ENCODE measurements at places on chromosomes 2 and 18.

- DNase-seq = peak; percentile 33
These were observed 204.3 kb downstream of the GULP1 start for GRCh38 chr2:188495969-188496431.

GRCh38 chr2:109066917-109067597 is 61.9 kb upstream of the SH3RF3 start:
- DNase-seq = no peak

GRCh38 chr2:143692162-143692561 is 562.9 kb downstream of the ARHGAP15 start:
- DNase-seq = no peak

DNA sequence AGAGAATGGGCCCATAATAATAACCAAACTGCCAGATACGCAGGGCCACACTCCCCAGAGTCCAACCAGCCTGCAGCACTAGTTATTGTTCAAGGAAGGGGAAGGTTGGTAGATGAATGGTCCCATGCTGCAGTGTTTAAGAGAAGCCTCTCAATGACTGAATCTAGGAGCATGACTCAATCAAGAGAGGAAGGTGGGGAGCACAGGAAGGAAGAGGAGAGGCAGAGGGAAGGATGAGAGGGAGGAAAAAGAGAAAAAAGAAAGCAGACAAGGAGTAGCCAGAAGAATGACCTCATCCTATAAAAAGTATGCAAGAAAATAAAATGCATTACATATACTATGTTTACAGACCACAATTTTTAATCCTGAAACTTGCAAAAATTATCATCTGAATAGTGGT is 174.5 kb downstream of the TCF4 start:
- peak; percentile 52 for DNase-seq

DNA sequence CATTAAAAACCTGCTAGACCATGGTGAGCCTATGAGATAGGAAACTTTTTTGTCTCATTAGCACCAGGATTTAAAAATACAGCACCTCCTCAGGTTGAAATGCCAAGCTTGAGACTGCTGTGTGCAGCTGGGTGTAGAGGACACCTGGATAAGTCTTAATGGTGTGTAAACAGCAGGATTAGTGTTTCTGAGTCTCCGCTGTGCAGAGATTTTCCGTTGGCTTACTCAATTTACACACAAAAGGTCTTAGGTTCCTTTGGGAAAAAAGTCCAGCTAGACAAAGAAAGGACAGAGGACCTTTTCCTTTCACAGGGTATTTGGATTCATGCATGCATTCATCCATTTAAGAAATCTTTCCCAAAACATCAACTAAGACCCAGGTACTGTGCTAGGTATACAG is 168.1 kb downstream of the NRXN1 start:
- no peak for DNase-seq

- DNase-seq = no peak
These were observed 4.8 kb upstream of the KCNG2 start for GRCh38 chr18:79792988-79793355.

GRCh38 chr18:63249771-63250170 is 69.8 kb downstream of the BCL2 start:
- peak; percentile 34 for DNase-seq

- peak; percentile 81 for DNase-seq
These were observed 1.5 kb upstream of the EPHA4 start for GRCh38 chr2:221573430-221574230.

GRCh38 chr2:44131177-44131576 is 37.5 kb upstream of the PPM1B start:
- DNase-seq = no peak

DNA sequence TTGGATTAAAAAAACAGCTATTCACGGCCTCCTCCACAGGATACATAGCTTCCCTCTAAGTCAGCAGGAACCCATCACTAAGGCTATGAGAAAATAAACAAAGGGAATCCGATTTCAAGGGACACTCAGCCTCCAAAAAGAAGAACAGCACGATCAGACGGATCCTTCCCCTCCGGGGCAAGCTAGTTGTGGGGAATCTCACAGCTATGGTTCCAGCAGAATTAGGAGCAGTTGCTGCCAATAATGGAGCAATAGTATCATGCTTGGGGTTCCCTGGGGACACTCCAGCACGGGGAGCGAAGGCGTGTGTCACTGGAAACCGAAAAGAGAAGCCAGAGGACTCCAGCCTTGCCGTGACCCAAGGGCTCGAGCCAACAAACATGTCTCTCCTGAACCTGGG is 163.1 kb downstream of the TTC32 start:
- peak; percentile 14 for DNase-seq

GRCh38 chr2:238891457-238892203 is 43.7 kb downstream of the TWIST2 start:
- peak; percentile 50 for DNase-seq

DNA sequence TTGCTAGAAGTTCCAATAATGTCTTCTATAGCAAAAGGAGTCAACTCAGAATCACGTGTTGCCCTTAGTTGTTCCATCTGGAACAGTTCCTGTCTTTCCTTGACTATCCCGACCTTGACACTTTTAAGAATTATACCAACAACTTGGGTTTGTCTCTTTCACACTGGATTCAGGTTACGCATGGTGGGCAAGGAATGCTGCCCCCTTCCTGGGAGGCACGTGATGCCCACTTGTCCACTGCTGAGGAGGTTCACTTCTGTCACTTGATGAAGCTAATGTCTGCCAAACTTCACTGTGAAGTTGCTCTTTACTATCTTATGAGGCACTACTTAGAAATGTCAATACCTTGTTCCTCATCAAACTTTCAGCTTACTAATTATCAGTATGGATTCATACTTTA is 5.3 kb downstream of the COX5B start:
- DNase-seq = no peak

GRCh38 chr2:165901620-165902298 is 51.8 kb downstream of the TTC21B start:
- DNase-seq = no peak

DNA sequence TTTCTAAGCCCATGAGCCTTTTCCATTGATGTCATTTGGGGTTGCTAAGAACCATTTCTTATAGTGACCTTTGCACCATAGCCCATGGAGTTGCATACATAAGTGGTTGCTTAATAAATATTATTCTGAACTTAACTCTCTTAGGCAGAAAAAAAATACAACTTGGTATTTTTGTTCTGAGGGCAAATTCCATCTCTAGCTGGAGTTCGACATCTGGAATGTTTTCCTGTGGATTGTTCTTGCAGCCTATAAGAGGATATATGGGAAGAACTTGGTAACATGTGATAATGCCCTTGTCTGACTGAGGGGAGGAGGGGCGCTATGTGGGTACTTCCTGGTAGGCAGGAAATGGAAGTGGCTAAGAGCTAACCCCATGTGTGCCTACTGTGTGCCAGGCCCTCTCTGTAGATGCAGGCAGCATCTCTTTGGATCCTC is 20.7 kb downstream of the IGFBP2 start:
- peak; percentile 51 for DNase-seq

DNA sequence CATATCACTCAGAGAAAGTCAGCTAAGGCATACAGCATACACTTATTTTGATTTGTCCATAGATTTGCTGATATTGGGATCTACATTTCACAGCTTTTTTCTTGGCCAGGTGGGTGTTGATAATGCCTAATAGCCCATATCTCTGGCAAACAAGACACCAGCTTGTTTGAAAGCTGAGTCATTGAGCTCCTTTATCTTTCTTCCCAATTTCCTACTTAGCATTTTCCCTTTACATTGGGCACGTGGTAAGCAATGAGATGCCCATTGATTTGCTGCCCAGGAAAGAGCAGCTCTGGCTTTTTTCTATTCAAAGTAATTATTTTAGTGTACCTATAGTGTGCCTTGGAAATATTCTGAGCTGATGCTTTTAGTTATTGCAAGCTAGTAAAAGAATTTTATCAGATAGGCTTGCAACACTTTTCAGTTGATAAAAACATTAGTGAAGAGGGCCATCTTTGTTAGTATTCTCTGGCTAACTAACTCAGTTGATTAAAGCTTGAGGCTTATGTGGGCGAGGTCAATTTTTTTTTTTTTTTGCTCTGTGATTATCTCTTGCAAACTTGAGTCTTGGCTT is 79.6 kb downstream of the OSBPL6 start:
- DNase-seq = no peak

DNA sequence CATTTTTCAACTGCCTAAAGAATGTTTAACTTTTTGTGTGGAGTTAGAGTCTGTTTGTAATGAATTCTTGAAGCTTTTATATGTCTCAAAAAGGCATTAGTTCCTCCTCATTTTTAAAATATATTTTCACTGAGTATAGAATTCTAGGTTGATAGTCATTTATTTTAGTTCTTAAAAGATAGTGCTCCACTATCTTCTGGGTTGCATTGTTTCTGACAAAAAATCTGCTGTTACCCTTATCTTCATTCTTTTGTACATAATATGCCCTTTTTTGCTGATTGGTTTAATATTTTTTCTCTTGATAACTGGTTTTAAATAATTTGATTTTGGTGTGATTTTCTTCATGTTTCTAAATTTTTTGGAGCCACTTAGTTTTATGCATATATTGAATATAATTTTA is 754.7 kb upstream of the GYPC start:
- no peak for DNase-seq

DNA sequence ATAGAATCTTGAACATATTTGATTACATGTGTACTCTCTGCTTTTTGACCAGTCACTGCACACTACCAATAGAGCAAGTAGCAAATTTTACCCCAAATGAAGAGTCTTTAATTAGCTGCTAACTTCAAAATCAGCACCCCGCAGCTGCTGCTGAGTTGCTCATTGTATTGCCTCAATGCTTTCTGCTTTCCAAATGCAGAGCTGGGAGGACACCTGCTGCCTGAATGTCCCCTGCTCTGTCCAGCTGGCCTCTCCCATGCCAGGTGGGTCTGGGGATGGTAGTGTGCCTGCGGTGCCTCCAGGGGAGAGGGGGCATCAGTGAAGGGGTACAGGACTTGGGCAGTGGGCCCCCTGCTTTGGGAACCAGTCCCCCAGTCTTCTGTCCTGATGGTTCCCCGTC is 184.8 kb downstream of the PRKCE start:
- no peak for DNase-seq

GRCh38 chr2:135839713-135840112 is 2.7 kb upstream of the LCT start:
- peak; percentile 92 for DNase-seq

DNA sequence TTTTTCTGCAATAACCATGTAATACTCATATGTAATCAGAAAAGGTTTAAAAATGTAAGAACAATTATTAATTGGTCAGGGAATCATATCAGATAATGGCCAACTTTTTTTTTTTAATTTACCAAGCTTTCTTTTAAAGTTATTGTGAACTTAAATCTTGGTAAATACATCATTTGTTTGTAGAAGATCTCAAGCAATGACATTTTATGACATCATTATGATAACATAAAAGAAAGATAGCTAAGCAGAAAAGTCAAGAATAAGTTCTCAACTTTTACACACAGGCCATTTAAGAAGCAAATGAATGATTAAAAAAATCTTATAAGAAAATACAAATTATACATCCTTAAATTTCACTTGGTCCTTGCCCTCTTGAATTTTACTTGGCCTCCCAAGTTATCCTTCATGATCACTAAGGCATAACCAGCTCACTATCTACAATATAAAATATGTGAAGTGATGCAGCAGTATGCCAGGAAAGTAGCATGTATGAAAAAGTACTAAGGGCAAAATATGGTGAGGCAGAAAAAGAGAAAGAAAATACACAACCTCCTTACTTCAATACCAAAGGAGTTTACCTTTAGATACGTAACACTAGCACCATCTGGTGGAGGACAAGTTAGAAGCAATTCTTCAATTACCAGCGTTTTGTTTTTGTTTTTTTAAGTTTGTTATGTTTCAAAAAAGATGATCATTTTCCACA is 116.6 kb downstream of the SRBD1 start:
- peak; percentile 64 for DNase-seq

GRCh38 chr2:85011747-85012146 is 40.8 kb downstream of the KCMF1 start:
- no peak for DNase-seq

GRCh38 chr2:65660340-65660739 is 227.9 kb upstream of the SPRED2 start:
- DNase-seq = peak; percentile 58

DNA sequence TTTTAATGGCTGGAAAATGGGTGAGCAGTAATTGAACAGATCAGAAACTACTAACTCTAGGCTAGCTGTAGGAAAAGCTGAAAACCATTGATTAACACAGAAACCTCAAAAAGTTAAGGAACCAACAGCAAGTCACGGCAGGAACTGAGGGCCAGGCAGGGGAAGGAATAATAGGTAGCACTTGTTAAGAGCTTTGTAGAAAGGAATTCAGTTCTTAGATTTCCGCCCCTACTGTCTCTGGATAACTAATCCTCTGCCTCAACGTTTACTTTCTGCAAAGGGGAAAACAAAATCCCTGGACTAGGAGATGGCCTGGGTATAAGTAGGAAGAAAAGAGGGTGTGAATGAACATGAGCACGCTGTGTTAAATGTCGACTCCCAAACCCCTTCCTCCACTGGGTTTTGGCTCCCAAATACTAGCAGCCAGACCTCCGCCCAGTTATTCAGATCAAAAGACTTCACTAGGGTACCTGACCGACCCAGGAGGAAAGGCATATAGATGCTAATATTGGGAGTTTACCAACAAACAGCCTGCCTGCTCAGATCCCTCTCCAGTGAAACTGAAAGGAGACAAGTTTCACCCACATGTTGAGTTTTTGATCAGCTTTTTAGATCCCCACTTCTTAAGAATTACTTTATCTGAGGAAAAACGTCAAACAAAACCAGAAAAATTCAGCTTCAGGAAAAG is 12.4 kb downstream of the SMAD2 start:
- DNase-seq = no peak

- DNase-seq = no peak
These were observed 1.1 kb upstream of the RPL37A start for GRCh38 chr2:216497382-216498069.

DNA sequence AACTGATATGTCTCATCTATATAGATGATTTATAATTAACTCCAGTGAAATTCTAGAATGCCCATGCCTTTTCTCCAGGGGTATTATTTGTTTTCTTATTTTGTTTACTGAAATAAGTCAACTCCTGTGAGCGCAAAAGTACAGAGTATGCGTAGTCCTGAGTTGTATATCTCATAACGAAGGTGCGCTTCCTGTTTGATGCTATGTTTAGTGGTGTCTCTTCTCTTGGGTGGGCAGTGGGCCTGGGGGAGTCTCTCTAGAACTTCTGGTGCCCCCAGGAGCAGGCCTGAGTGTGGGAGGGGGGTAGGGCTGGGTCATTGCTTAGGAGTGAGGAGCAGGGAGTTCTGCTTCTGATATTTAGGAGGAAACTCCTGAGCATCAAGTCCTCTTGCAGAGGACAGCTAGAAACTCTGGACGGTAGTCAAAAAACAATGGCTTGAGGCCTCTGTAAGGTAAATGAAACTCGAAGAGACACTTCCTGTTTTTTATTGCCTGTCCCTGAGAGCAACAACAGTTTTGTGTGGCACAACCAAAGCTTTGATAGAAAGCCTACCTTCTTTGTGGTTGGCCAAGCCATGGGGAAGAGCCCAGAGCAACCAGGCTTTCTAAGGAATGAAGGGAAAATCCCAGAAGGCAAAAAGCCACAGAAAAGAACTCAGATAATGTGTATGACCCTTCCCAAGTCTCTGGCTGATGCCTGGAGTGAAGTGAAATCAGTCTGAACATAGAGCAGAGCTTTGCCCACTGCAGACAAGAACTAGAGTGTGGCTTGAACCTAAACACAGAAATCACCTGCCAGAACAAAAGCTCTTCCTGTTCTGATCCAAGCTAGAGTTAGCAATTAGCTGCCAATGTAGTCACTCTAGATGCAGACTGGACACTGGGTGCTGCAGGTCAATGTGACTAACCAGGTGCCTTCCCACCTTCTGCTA is 8.5 kb upstream of the SP140L start:
- DNase-seq = no peak

- DNase-seq = no peak
These were observed 67.8 kb upstream of the FAM98A start for GRCh38 chr2:33666879-33667278.

Measured in fibroblast of upper back skin (primary cell).